ENCODE measurements at places on chromosomes 6 and 20.

GRCh38 chr6:125314009-125314581, 12.3 kb upstream of the HDDC2 start:
- peak; percentile 12 for DNase-seq

DNA sequence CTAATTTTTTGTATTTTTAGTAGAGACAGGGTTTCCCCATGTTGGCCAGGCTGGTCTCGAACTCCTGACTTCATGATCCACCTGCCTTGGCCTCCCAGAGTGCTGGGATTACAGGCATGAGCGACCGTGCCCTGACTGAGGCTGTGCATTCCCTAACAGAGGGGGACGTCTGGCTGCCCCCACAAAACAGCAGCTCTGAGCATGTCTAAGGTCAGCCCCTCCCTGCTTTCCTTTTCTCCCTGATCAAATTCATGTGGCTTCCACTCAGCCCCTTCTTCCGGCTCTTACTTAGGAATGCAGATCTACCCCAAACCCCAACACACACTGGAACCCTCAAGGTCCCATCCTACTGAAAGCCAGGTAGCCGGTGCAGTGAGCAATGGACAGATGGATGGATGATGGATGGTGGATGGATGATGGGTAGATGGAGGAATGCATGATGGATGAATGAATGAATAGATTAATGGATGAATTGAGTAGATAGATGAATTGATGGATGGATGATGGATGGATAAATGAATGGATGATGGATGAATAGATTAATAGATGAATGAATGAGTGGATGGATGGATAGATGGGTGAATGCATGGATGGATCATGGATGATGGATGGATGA, 91.5 kb upstream of the BHLHE23 start:
- DNase-seq = no peak

DNA sequence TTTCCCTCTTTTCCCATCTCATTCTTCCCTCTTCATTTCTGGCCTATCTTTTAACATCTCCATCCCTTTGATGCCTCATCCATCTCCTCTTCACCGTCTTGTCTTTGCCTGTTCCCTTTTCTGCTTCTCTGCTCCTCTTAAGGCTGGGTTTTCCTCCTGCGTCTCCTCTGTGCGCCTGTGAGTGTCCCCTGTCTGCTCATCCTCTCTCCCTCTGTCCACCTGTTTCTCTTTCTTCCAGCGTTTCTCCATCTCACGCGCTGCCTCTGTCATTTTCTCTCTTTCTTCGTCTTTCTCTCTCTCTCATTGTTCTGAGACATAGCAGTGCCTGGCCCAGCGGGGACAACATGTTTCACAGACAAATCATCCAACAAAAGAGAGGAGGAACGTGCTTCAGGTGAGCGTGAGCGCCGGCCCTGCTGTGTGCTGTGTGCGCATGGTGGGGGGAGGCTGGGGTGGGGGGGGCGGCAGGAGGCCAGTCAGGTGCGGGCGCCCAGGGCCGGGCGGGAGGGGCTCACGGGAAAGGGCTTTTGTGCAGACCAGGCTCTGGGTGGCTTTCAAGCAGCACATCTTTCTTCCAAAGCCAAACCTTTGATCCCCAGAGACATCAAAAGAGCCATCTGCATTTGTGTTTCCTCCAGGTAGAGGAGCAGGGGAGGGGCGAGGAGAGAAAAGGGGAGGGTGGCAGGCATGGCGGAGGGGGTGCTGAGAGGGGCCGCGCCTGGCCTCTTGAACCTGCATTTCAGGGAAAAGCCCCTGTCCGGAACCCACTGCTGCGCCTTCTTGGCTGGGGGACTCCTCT, 121.3 kb downstream of the VEGFA start:
- DNase-seq = no peak

GRCh38 chr6:5622276-5623005, 361.1 kb downstream of the FARS2 start:
- DNase-seq = no peak

DNA sequence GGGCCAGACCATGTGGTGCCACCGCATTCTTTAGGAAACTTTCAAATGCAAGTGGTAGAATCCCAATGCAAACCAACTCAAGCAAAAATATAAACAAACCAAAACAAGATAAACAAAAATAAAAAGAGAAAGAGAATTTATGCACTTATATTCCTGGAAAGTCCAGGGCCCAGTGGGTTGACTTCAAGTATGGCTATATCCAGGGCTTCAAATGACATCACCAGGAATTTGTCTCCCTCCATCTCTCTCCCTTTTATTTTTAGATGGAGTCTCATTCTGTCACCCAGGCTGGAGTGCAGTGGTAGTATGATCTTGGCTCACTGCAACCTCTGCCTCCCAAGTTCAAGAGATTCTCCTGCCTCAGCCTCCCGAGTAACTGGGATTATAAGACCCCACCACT, 56.1 kb upstream of the PNRC1 start:
- DNase-seq = no peak

DNA sequence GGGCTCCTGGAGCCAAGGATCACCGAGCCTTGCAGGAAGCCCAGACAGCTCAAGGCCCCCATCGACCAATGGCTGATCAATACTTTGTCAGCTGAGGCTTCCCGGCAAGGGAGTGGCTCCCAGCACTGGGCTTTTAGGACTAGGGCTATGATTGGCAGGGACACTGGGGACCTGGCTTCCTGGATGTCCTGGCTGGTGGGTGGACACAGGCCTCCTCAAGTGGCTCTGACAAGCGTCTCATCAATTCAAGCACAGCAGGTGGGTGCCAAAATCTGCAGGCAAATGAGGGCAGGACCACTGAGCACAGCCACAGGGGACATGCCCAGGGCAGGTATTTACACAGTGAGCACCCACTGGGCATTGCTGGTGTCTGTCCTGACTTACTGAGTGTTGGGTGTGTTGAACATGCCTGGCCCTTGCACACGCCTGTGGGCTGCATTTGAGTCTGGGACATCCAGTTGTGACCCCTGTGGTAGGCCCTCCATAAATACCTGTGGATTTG, 420.1 kb upstream of the SULF2 start:
- no peak for DNase-seq

- DNase-seq = no peak
These were observed 100.8 kb downstream of the SESN1 start for GRCh38 chr6:108993876-108994275.

- DNase-seq = no peak
These were observed 27.8 kb downstream of the CCN2 start for GRCh38 chr6:131923356-131923755.

- no peak for DNase-seq
These were observed 559.3 kb downstream of the C6orf118 start for GRCh38 chr6:164750128-164750527.

All from T follicular helper cell (primary cell).